Ovary (tissue), 10 donors: ENCODE measurements at places on chromosomes 2 and 18. TPM values are rescaled to one million over a fixed set of nuclear protein-coding genes. Genes with fewer than 3 reads are reported as not detected.
A peak's percentile ranks its signal among the peaks of the same experiment; 100 is the strongest.

DNA sequence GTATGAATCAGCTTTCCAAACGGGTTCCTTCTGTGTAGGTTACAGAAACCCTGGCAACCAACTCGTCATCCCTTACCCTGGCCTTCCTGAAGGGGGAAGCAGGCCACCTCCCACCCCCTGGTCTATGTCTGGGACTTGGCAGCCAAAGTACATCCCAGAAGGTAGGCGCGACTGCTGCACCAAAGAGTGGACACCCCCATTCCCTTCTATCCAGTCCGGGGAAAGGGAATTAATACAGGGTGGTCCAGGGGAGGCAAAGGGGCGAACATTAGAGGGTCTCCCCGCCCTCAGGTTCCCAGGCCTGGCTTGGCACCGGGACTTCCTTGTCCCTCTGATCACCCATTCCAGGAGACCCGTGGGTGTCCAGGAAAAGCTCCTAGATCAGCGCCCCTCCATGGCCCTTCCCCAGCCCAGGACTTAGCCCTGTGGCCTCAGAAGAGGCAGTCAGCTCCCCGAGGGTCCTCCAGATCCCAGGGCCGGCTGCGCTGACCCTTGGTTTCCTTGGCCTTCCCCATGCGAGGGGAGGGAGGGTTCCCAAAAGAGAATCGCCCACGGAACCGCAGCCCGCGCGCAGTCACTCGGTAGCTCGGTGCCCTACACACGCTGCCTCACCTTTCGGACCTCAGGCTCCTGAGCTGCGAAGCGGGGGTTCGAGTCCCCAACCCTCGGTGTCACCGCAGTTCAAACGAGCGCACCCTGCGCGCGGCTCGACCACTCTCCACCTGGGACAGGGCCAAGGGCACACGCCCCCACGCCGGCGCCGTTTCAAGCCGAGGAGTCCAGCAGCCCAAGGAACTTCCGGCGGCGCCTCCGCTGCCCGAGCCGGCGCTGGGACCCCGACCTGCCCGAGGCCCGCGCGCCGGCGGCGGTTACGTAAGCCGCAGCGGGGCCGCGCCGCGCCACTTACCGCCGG is at the start of gene PER2:
Gene PER2 (minus strand): TSS at position 874 of the 913 bp plus-strand sequence. CDS start 10,674 bp downstream, outside the sequence.
- H3K4me1 ChIP-seq: peaks cover 10% of the 10 kb centered on the region
- peak within 1 kb of the TSS; percentile 90 for H3K4me3 ChIP-seq
- H3K36me3 ChIP-seq: no peaks in the 10 kb centered on the region

Gene PAX8
- 90.1 TPM for total RNA-seq

GRCh38 chr2:160305081-160305750 is 105.1 kb upstream of the ITGB6 start:
- no peak for DNase-seq
- H3K27me3 ChIP-seq: no peaks in the 10 kb centered on the region
- no peak overlapping the region for H3K4me3 ChIP-seq
- H3K4me1 ChIP-seq: peaks cover 7% of the 10 kb centered on the region

GRCh38 chr2:94993176-94994062 is 32.1 kb upstream of the MAL start:
- no peak for DNase-seq
- no peaks in the 10 kb centered on the region for H3K36me3 ChIP-seq
- H3K4me1 ChIP-seq: no peaks in the 10 kb centered on the region
- H3K27ac ChIP-seq: no peak overlapping the region

Gene CYTIP
- total RNA-seq: 6.1 TPM

Gene TGOLN2
- 78.4 TPM for total RNA-seq

GRCh38 chr2:127642706-127643438 is 3.1 kb upstream of the GPR17 start:
- no peak for DNase-seq
- H3K4me3 ChIP-seq: no peak overlapping the region
- no peak overlapping the region for H3K27ac ChIP-seq

GRCh38 chr2:124875627-124876244 is 850.6 kb downstream of the CNTNAP5 start:
- H3K27me3 ChIP-seq: no peaks in the 10 kb centered on the region
- H3K27ac ChIP-seq: no peak overlapping the region
- H3K4me1 ChIP-seq: no peaks in the 10 kb centered on the region
- DNase-seq: no peak

GRCh38 chr2:128196026-128196425 is 105.0 kb downstream of the UGGT1 start:
- no peak overlapping the region for H3K4me3 ChIP-seq
- H3K27me3 ChIP-seq: no peaks in the 10 kb centered on the region
- no peaks in the 10 kb centered on the region for H3K4me1 ChIP-seq
- DNase-seq: no peak
- H3K27ac ChIP-seq: no peak overlapping the region

DNA sequence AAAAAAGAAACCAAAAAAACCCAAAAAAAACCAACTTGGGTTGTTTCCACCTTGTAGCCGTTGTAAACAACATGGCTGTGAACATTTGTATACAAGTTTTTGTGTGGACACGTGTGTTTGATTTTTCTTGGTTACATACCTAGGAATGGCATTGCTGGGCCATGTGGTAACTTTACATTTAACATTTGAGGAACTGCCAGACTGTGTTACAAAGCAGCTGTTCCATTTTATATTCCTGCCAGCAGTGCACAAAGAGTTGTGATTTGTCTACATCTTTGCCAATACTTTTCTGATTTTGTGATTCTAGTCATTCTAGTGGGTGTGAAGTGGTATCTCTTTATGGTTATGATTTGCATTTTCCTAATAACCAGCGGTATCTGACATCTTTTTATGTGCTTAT is 22.5 kb downstream of the LPIN1 start:
- no peak overlapping the region for H3K27ac ChIP-seq
- H3K4me3 ChIP-seq: no peak overlapping the region
- DNase-seq: no peak
- peaks cover 1% of the 10 kb centered on the region for H3K4me1 ChIP-seq

Gene MAL
- 2.2 TPM for total RNA-seq
